Stimulated activated CD8-positive, alpha-beta memory T cell treated with anti-CD3 and anti-CD28 coated beads, Interleukin-4, amount 100 ng/mL, for 1 hour (primary cell): ENCODE measurements at places on chromosomes 5 and 9.

GRCh38 chr5:80959768-80960442 is at the start of gene RASGRF2:
Gene RASGRF2 (plus strand): TSS chr5:80960363. CDS start chr5:80960739, 376 bp downstream.
- DNase-seq, result no peak

- no peak for DNase-seq
Measured at GRCh38 chr5:69211200-69211599, 21.8 kb downstream of the CENPH start.

DNA sequence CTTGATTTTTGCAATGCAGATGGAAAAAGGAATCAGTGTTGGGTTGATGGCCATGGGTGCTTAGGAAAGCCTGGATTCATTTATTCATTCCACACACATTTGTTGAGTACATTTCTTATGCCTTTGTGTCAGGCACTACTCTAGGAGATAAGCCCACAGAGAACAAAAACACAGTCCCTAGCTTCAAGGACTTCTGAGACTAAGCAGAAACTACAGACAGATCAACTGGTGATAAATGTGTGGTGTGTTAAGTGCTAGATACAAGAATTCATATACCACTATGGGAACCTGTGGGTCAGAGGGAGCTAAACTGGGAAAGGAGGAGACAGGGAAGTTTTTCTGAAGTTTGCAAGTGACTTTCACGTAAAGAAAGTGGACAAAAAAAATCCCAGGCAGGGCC is 119.9 kb downstream of the CEMIP2 start:
- no peak for DNase-seq

- no peak for DNase-seq
Measured at GRCh38 chr9:37417857-37418618, 4.5 kb upstream of the GRHPR start.

GRCh38 chr9:110605565-110605964 is 26.0 kb upstream of the SVEP1 start:
- DNase-seq, result no peak

DNA sequence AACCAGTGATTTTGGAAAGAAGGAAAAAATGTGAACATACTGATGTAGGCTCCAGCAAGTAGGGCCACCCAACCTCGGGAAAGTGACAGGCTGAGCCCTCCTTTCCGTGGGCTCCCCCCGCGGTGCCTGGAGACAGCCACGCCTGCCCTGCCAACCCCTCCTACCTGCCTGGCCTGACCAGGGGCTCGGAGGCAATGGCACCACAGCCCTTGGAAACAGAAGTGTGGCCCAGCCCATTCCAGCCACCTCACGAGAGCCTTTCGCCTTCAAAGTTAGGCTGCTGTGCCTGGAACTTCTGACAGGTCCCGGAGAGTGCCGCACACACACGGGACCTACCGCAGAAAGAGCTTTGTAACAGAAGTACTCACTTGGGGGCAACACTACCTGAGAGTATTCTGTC is 49.5 kb upstream of the LRRC14B start:
- DNase-seq, result no peak

- DNase-seq, result no peak
Measured at GRCh38 chr9:4857163-4857810, 64.5 kb downstream of the RCL1 start.

DNA sequence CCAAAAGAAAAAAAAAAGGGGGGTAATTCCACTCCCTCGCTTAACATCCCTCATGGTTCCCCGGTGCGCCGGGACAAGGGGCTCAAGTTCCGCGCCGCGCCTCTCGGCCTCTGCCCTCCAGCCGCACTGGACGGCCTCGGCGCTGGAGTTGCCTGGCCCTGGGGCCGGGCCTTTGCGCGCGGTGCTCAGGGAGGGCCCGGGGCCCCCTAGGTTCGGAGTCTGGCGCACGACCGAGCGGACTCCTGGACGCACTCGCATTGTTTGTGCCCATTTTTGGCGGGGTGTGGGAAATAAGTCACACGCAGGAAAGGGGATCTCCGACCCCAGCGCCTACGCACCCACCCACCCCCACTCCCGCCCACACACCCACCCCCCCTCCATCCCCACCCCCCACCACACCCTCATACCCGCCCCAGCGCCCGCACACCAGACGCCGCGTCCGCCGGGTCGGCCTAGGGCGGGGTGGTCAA is 381 bp downstream of the MED22 start:
- no peak for DNase-seq

DNA sequence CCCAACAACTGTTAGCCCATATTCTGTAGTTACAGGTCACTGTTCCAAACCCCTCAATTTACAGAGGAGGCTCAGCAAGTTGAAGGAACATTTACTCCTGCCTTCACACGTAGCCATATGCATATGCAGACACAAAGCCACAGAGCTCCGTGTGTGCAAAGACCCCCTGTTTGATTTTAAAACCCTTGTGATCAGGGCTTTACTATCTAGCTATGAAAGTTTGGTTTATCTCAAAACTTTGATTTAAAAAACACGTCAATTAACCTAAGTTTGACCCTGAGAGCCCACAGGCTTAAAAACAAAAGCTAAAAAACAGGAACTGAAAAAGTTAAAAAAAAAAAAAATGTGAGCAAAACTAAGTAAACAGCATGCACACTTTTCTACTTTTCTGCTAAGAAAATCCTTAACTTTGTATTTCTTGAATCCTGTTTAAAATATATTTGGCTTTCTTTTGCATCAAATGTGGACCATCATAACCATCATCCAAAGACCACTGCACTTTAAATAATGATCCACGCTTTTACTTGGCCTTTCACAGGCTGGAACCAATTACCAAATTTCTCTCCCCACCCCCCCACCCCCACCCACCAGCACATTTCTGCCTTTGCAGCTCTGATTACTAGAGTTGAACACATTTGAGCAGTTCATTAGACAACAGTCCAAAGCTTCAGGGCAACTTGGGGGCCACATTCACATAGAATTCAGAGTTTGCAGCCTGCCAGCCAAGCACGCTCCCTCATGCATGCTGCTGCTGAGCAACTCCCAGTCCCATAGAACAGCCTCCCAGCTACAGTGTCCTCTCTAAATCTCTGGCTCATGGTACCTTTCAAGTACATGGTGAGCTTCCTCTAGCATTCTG is 128.8 kb upstream of the MAP3K1 start:
- DNase-seq, result no peak

- no peak for DNase-seq
Measured at GRCh38 chr5:103808464-103809106, 246.0 kb upstream of the NUDT12 start.

DNA sequence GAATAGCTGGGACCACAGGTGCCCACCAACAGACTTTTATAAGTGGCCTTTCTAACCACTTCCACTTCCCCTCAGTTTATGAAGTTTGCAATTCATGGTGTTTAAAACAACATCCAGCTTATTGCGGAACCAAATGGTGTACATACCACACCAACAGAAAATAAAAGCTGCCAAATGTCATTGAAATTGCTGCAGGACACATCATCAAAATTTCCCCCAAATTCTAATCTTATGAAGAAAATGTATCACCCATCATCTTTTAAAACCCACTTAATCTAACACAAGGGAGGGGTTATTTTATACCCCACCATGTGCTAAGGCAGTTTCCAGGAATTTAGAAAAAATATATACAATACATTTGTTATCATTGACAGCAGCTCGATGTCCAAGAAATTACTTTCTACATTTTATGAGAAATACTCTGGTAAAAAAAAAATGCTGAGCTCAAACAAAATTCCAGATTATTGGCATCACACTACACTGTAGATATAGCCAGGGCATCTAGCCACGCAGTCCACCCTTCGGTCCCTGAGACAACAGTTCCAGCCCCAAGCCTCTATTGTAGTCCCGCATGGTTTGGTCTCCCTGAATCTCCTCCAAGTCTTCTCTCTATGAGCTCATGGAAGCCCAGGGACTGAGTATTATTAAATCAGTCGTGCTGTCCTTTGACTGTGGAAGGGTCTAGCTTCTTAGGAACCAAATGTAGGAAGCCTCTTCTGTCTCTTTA is 372.8 kb upstream of the SLC30A5 start:
- DNase-seq, result no peak

GRCh38 chr5:163855754-163856153 is 350.3 kb downstream of the MAT2B start:
- no peak for DNase-seq

- DNase-seq, result no peak
Measured at GRCh38 chr9:120655005-120655622, 59.2 kb downstream of the MEGF9 start.

DNA sequence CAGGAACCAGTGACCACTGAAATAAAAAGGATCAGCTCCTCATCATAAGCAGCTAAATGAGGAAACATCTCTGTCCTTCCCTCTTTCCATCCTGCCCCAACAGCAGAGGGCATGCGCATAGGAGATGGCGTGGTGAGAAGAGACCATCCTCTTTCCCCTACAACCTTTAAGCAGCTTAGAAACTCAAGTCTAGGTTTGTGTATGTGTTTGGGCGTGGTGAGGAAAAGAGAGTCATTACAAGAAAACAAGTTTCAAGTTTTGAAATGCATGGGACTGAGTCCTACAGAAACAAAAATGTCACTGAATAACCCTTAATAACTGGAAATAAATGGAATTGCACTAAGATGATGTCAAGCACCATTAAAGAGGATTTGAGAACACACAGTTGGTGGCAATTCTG is 96.4 kb upstream of the IL12B start:
- no peak for DNase-seq

GRCh38 chr9:109418827-109419226 is 79.3 kb downstream of the PTPN3 start:
- no peak for DNase-seq

DNA sequence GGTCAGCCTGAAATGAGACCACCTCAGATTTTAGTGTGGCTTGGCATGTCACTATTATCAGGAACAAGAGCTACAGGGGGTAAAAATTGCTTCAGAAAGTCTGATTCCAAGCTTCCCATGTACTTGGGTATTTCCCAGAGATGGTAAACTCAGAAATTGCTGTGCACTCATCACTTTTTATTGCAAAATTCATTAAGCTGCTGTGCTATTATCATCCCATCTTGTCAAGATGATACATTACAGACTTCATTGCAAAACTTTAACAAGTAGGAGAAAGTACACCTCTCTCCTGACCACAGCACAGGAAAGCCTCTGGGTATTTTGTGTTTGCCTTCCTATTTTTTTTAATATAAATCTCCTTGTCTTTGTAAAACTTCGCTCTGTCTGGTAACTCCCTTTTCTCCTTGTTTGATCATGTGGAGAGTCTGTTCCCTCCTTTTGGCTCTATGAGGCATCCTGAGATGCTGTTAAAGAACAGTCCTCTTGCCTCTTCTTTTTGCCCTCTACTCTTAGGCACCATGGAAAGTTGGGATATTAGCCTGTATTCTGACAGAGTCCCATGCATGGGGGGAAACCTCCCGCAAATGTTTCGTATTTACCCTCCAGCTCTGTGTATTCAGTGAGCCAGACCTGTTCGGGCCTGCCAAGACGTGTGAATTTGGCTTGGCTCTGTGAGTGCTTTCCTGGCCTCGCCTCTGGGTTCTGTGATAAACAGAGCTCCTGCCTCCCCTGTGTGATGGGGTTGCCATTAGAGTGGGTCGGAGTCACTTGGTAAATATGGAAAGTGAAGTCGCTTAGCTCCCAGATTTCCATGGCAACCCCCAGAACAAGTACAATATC is 260.7 kb downstream of the NR3C1 start:
- no peak for DNase-seq

GRCh38 chr5:90504743-90505142 is 24.6 kb downstream of the LYSMD3 start:
- no peak for DNase-seq

- no peak for DNase-seq
Measured at GRCh38 chr5:35856765-35857351, at the start of gene IL7R. Gene IL7R (plus strand): TSS chr5:35856891. CDS start chr5:35856978, 87 bp downstream.

- no peak for DNase-seq
Measured at GRCh38 chr5:158435161-158435616, 576.2 kb upstream of the CLINT1 start.

DNA sequence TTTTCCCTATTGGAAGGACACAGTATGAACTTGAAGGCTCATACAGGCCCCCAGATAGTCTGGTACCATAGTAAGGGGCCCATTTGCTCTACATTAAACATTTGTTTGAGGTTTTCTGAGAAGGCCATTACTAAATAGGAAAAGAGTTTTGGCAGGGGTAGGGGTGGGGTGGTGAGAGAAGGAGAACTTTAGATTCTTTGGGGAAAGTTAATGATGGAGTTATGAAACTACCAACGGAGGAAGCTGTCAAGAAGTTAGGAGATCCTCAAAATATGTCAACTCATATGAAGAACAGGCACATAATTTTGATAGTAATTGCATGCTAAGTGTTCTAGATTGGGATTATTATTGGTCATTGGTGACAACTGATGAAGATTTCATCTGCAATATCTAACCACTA is 114.7 kb downstream of the TAF11L14 start:
- DNase-seq, result no peak

DNA sequence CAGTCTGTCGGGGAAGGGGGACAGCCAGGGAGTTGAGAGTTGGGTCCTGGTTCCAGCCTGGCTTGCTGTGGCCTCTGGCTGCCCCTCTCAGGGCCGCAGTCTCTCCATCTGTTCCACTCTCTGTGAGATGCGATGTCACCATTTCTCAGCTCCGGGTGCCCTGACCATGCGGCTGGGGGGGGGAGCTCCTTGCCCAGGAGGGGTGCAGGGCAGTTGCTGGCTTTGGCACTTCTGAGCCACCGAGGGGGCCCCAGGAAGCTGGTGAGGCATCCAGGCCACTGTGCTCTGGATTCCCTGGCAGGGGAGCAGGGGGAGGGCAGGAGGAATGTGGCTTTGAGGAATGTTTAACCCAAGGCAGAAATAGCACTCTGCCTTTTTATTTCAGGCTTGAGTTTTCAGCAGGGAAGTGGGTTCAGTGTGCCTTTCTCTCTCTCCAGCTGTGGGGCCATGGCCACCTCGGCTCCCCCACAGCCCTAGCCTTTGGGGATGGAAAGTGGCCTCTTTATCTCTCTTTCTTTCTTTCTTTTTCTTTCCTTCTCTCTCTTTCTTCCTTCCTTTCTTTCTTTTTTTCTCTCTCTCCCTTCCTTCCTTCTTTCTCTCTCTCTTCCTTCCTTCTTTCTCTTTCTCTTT is 11.0 kb downstream of the NCS1 start:
- DNase-seq, result no peak

GRCh38 chr5:684751-685216 is 8.4 kb downstream of the TPPP start:
- no peak for DNase-seq

GRCh38 chr9:99041618-99042017 is 63.3 kb upstream of the TGFBR1 start:
- no peak for DNase-seq

DNA sequence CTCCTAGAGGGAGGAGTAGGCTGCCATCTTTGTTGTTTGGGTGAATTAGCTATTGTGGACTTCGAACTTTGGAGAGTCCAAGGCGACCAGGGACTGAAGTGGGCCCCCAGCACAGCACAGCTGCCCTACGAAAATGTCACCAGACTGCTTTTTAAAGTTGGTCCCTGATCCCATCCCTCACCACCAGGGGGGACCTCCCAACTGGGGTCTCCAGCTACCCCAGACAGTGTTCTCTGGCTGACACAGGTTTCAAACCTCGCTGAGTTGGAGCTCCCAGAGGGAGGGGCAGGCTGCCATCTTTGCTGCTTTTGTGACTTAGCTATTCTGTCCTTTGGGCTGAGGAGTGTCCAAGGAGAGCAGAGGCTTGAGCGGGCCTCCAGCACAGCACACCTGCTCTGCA is 45.7 kb upstream of the ADRB2 start:
- DNase-seq, result no peak

- no peak for DNase-seq
Measured at GRCh38 chr9:91949946-91950664, at the start of gene ROR2. Gene ROR2 (minus strand): TSS chr9:91950228.

GRCh38 chr5:115847290-115847689 is 5.6 kb downstream of the AP3S1 start:
- DNase-seq, result no peak

- DNase-seq, result no peak
Measured at GRCh38 chr9:117528225-117528624, 113.4 kb upstream of the ASTN2 start.
